ENCODE measurements at places on chromosomes 4 and X.
A peak's percentile ranks its signal among the peaks of the same experiment; 100 is the strongest.

DNA sequence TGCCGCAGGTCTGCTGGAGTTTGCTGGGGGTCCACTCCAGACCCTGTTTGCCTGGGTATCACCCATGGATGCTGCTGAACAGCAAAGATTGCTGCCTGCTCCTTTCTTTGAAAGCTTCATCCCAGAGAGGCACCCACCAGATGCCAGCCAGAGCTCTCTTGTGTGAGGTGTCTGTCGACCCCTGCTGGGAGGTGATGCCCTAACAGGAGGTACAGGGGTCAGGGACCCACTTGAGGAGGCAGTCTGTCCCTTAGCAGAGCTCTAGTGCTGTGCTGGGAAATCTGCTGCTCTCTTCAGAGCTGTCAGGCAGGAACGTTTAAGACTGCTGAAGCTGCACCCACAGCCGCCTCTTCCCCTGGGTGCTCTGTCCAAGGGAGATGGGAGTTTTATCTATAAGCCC is 162.7 kb downstream of the NAF1 start:
- DNase-seq = no peak

- no peak for DNase-seq
Observed at GRCh38 chr4:164319688-164320087, 434.2 kb upstream of the SMIM31 start.

DNA sequence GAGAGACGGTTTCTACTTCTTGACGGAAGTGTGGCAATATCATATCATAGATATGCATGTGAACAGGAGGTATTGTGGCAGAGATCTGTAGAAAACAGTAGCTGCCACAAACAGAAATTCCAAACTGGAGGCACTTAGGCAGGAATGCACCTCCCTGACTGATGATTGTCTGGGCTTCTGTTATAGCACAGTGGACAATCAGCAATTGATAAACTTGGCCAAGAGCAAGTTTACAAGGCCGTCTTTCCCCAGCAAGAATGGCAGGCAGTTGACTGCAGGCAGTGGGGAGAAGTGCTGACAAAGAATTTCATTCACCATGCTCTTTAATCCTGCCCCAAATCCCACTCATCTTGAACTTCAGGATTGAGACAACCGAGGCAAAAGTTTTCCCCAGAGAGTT is 114.4 kb upstream of the STOX2 start:
- no peak for DNase-seq

DNA sequence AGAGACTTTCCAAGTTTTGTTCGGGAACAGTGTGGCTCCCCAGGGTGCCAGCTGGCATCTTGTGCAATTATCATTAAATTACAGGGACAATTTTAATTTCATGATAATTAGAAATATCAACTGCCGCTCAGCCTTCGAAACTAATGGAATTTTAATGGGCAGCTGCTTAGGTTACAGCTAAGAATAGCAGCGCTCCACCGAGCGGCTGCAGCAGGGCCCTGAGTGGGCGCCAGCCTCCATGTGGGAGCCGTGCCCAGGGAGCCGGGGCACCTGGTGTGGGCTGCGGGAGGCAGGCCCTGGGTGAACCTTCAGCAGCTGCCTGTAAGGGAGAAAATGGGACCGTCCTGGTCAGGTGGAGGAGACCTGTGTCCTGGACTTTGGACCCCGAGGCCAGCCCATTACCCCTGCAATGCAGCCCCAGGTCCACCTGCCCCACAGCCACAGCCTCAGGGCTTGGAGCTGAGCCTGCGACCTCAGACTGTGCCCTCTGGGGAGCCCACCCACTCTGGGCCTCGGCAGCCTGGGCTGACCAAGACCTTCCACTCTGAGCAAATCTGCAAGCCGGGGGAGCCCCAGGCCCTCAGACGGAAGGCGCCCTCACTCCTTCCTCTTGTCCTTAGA is 21.1 kb downstream of the MSANTD1 start:
- DNase-seq = no peak

DNA sequence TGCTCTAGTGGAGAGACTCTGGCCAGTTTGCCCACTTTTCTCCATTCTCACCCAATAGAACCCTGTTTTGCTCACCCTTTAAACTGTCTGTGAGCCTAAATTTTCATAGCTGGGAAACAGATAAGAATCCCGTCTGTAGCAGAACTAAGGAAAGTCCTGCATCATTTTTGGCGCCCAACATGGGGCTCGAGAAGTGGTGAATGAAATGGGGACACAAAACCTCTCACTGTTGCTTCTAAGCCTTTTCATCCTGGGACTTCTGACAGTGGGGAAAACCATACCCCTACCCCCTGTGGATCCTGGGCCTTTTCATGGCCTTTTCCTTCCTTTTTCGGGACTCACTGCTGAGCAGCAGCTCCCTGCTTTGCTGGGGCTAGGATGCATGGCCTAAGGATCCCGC is 189.9 kb downstream of the INPP4B start:
- no peak for DNase-seq

DNA sequence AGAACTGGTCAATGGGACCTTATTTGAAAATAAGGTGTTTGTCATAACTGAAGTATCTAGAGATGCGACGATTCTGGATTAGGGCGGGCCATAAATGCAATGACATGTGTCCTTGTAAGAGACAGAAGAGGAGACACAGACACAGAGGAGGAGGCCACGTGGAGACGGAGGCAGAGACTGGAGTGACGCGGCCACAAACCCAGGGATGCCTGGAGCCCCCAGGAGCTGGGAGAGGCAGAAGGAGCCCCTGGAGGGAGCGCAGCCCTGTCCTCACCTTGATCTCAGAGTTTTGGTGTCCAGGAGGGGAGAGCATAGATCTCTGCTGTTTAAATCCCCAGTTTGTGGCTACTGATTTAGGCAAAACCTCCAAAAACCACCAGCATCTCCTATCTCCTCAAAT is 5.0 kb downstream of the GTPBP6 start:
- DNase-seq = no peak

DNA sequence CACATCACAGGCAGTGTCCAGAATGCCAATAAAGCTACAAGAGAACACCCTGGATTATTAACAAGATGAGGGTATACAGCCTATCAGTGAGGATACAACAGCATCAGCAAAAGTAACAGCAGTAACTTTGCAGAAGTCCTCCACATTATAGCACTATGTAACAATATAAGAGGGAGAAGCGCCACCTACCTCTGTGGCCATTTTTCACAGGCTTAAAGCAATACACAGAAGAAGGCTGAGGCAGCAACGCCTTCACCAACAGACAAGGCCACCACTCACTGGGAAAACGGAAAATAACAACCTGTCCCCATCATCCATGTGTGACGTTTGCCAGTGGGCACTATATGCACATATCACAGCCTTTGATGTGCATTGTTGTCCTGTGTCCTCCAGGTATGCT is 12.5 kb downstream of the RTL8B start:
- no peak for DNase-seq

DNA sequence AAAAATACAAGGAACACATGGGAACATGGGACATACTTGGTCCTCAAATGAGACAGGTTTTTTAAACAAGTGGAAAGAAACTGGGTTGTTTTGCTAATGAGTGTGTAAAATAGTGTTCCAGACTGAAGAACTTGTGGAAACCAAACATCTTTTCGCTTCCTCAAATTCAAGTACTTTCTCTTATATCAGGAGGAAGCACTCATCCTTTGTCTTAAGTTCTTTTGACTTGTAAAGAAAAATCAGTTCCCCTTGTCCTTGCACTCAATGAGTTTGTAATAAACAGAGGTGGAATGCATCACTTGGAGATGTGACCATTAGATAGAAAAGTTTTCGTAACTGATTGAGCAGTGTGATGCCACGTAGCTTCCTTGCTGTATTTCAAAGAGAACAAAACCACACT is 101.1 kb downstream of the PHOX2B start:
- DNase-seq = no peak

- no peak for DNase-seq
Observed at GRCh38 chr4:88107406-88108107, 50.9 kb downstream of the ABCG2 start.

DNA sequence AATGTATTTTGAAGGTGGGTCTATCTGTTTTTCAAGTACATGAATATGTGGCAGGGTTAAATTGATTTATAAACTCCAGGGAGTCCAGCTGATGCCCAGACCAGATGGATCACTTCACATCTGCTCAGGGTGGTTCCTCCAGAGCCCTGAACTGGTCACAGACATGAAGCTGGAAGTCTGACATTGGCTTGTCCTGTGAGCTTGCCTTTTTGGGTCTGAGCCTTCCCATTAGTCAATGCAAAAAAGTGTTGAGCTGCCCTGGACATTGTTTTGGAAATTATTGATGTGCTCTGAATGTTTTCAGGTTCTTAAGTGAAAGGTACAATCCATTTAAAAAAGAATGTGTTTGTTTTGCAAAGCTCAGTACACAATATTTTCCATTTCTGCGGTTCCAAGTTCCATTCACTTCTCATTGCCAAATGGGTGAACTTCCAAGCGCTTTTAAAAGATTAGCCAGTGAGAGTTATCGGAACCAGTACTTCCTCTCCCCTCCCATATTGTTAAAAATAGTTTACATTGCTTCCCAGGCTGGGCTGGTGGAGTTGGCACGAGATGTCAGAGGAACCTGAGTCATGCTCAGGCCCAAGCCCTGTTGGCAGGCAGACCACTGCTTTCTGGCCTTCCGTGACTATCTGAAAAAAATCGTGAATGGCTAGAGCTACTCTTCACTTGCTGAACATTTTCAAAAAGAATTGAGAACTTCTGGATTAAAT is 52.1 kb downstream of the PDGFRA start:
- DNase-seq = no peak

DNA sequence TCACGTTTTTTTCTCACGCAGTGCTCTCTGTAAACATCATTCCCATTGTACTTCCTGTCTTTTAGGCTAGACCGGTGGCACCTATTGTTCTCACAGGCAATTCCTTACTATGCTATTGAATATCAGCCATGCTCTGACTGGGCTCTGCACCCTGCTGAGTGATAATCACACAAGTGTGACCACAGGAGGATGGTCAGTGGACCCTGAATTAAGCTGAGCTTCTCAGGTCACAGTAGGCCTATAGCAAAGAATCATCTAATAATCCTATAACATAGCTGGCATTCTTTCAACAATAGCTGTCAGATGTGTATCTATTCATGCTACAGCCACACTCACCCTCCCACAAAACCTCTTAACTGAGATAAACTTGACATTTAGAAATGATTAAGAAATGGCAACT is 2399.8 kb upstream of the TENM3 start:
- no peak for DNase-seq

DNA sequence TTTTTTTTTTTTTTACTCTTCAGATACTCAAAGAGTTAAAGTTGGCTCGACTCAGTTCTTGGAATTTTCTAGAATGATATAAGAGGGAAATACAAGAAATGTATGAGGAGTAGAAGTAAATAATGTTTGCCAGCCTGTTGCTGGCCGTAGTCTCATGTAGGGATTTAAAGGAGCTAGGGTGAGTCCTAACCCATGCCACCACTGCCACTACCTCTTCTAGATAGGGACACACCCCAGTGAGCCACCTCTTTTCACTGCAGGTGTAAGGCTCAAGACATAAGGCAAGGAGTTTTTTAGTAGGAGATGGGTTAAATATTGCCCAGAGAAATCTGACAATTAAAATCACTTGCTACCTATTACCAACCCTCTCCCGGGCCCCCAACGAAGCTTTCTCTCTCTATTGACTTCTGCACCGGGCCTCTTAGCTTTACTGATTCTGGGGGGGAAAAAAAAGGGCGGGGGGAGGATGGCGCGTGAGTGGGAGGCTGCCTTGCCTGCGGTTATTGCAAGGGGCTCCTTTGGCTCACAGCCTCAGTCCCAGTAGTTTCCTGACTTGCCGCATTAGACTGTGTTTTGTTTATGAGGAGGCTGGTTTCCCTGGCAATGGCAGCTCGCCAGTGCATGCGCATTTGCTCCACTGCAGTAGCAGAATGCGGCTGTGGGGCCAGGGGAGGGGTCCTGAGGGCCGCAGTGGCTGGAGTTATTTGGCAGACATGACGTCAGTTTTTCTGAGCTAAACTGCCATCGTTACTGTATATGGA is 3.0 kb downstream of the LINC00632 start:
- peak; percentile 92 for DNase-seq

DNA sequence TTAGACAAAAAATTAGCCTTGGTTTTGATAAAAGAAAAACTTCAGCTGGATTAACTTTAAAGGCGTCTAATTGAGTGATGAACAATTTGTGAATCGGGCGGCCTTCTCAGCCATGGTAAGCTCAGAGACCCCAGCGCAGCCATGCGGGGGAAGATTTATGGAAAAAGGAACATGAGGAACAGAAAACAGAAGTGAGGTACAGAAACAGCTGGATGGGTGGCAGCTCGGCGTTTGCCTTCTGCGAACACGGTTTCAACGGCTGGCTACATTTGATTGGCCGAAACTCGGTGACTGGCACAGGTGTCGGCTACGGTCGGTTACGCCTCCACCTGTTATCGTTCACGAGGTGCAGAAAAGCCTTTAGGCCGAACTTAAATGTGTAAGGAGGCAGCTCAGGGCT is 401.4 kb upstream of the FAT1 start:
- DNase-seq = no peak

GRCh38 chr4:15738877-15739276 is 36.0 kb downstream of the BST1 start:
- DNase-seq = no peak

- DNase-seq = no peak
Observed at GRCh38 chr4:145404761-145405160, 76.9 kb upstream of the SMAD1 start.

DNA sequence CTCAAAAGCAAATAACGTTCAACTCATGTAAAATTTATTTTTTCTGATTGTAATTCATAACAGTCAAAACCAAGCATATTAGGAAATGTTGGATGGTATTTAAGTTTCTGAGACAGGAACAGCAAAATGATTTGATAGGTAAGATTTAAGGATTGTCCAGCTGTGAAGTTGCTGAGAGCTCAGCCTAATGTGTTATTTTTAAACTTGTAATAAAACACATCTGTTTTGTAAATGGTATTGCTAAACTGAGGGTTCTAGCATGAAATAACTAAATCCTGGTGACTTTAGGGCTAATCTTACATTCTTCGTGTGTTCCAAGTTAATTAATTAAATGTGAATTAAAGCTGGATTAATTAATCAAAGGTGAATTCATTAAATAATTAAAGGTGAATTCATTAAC is 13.3 kb downstream of the TLR10 start:
- no peak for DNase-seq

DNA sequence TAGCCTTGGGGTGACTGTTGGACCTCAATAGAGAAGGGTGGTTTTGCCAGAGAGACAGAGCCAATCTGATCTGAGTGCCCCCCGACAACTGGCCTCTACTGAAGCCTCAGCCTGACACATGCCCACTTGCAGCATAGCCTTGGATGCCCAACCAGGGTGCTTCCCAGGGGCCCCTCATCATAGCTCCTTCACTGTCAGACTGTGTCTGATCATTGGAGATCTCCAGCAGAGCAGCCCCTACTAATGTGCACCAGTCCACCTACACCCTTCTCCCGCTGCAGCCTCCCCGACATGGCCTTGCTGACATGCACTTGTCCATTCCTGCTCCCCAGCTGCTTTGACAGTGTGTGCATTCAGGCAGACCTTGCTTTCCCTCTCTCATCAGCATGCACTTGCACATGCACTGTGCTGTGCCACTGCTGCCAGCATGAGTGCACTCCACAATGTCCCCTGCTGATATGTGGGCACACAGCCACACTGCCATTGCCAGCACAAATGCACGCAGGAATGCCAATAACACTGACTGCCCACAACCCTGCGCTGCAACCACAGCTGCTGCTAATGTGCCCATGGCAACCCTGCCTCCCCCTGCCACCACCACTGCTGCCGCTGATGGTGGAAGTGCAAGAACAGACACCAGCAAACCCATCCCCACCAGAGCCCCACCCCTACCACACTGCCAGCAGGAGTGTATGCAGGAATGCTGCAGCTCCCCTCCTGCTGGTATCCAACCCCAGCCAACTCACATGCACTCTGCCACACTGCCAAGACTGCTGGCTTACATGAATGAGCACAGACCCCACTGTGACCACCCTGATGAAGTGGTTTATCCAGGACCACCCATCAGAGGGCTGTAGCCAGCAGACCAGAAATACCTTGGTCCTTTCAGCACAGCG is 68.1 kb upstream of the ZMAT1 start:
- DNase-seq = no peak

Measured in mesothelial cell of epicardium (in vitro differentiated cells).